ENCODE measurements at places on chromosomes 7 and 10.

- DNase-seq, result no peak
Observed at GRCh38 chr7:64874114-64874513, 29.0 kb upstream of the ZNF273 start.

GRCh38 chr7:5701085-5701914 is 80.2 kb downstream of the RNF216 start:
- DNase-seq, result peak; percentile 44

- DNase-seq, result no peak
Observed at GRCh38 chr7:977326-978048, 2.1 kb upstream of the COX19 start.

DNA sequence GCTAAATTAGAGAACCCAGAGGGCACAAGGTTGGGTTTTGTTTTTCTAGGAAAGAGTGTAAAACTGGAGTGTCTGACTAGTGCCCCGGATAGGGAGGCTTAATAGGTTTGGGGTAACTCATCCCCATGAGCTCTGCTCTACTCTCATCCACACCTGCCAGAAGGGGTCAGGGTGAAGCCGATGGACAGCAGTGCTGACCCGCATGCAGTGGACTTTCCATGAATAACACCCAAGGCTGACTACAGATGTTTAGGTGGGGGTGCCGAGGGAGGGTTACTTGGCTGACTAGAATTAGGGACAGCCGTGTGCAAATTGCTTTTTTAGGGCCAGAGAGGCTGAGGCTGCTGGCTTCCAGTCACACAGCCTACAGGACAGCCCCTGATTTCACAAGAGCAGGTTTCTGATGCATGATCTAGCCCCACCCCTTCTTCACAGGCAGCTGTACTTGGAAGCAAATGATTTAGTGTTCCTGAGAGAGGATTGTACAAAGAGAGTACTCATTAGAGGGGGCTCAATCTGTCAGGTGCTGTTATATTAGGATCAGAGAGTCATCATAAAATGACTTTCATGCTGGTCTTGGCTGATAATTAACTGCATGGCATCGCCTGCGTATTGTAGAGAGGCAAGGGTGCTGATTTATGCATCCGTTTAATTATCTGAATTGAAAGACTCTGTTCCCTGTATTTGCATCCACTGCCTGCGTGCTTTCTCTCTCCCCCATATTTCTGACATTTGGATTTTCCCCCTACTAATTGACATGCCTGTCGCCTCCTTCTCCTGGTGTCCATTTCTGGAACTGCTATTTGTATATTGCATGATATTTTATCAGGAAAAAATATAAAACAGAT is 9.5 kb downstream of the INHBA start:
- no peak for DNase-seq
